ENCODE measurements at places on chromosomes 1 and 21. TPM values are rescaled to one million over a fixed set of nuclear protein-coding genes. Genes with fewer than 3 reads are reported as not detected.

Gene CTPS1
- total RNA-seq, result 16.4 TPM

Gene ECM1
- 54.5 TPM for total RNA-seq

Gene FAM229A
- 0.18 TPM for total RNA-seq

Gene POU3F1
- total RNA-seq, result not detected

Gene TTC13
- total RNA-seq, result 4.0 TPM

Gene FCAMR
- not detected for total RNA-seq

Gene MMP23B
- 15.7 TPM for total RNA-seq
